Activated T-cell treated with anti-CD3 and anti-CD28 coated beads, Interleukin-2, amount 50 U/mL, for 48 hours (primary cell): ENCODE measurements at places on chromosomes 2 and 18.
A peak's percentile ranks its signal among the peaks of the same experiment; 100 is the strongest.

GRCh38 chr2:172234716-172235691 is 132.3 kb upstream of the DLX2 start:
- DNase-seq = peak; percentile 49

- DNase-seq = peak; percentile 57
These were observed 73.8 kb downstream of the MAP3K20 start for GRCh38 chr2:173149491-173149890.

GRCh38 chr2:105403783-105404698 is 5.2 kb upstream of the FHL2 start:
- DNase-seq = no peak

GRCh38 chr18:23542461-23542860 is 39.1 kb downstream of the RMC1 start:
- DNase-seq = no peak

DNA sequence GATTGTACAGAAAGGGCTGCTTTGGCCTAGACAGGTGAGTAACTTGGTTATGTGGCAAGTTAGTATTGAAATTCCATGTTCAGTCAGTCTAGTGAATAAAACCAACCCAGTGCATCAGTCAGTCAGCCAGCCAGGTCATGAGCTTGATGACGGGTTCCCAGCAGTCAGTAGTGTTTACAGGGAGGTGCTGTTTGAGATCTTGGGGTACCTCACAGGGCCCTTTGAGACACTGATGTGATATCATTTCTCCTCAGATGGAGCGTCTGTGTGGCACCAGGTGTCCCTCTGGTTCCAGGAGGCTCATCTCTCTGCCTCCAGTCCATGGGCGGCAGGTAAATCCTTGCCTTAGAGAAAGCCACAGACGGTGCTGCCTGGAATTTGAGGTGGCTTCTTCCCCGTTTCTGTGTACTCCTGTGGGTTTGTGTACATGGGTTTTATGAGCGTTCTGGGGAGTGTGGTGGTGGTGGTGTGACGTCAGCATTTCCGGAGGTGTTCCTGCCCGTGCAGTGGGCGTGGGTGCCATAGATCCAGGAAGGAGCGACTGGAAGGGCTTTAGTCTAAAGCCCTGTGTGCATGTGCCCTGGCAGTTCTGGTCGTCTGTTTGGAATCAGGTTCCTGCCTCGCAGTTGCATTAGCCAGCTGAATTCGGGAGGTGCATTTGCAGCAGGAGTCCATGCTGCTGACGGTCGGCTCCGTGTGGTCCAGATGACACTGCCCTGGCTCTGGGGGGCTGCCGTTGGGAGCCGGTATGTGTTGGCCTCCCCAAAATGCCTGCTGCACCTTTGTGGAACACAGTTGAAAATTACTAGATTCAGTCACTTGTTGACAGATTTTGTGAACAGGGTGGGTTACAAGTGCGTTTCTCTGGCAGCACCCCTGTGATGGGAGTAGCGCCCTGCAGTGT is 2.1 kb downstream of the CTDP1 start:
- DNase-seq = peak; percentile 72

GRCh38 chr2:148660999-148661398 is 16.4 kb downstream of the EPC2 start:
- no peak for DNase-seq

- no peak for DNase-seq
These were observed 180.4 kb downstream of the ANKRD30B start for GRCh38 chr18:14928396-14928795.

GRCh38 chr2:20092226-20092900 is 40.9 kb upstream of the LAPTM4A start:
- DNase-seq = no peak

- no peak for DNase-seq
These were observed 75.8 kb downstream of the CLHC1 start for GRCh38 chr2:55156326-55156725.

DNA sequence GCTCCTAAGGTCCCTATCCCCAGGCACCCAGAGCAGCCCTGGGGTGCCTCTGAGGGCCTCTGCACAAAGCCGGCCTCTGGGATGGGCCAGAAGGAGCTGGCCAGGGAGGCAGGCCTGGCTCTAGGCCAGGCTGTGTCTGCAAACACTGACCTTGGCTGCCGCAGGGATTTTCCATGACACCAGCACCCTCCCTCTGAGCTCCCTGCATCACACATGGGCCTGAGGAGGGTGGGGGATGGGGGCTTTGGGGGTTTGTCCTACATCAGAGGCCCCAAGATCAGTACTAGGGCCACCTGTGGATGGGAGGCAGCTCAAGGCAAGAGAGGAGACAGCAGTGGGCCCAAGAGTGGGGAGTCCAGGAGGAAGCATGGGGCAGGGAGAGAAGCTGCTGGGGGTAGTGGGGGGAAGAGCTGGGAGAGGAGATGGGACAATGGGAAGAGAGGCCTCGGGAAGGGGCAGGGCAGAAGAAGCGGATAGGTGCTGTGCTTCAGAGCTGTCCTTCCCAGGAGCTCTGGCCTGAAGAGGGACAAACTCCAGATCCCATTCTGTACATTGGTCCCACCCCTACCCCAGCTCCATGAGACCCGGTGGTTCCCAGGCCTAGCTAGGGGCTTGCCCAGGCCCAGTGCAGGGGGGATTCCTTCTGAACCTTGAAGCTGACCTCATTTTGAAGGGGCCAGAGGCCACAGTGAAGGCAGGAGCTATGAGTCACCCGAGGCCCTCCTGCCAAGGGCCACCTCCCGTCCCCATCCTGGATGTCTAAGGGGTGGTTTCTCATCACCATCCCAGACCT is 28.0 kb downstream of the KCNK3 start:
- DNase-seq = no peak

- DNase-seq = no peak
These were observed 143.8 kb downstream of the SH3BP4 start for GRCh38 chr2:235095569-235095968.

GRCh38 chr2:17540093-17540812 is at the start of gene VSNL1:
Gene VSNL1, plus strand, starts transcription at chr2:17540696. Its CDS starts 51,379 bp downstream, at chr2:17592075.
- DNase-seq = no peak

GRCh38 chr2:240786355-240786841 is 33.6 kb downstream of the KIF1A start:
- DNase-seq = no peak

DNA sequence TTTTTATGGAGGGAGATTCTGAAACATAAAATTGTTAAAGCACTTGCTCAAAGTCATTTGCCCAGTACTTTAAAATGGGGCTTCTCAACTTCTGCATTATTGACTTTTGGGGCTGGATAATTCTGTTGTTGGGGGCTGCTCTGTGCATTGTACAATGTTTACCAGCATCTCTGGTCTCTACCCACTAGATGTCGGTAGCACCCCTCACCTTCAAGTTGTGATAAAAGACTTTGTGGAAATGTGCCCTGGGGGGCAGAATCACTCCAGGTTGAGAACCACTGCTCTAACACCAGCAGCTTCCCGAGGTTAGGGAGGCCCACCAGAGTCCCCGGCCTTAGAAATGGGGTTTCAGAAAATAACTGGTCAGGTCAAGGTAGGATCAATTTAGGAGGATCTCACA is 26.8 kb upstream of the CUL3 start:
- no peak for DNase-seq

GRCh38 chr2:8638327-8638726 is 43.5 kb upstream of the ID2 start:
- no peak for DNase-seq

GRCh38 chr2:105803337-105803736 is 58.6 kb downstream of the NCK2 start:
- DNase-seq = no peak

DNA sequence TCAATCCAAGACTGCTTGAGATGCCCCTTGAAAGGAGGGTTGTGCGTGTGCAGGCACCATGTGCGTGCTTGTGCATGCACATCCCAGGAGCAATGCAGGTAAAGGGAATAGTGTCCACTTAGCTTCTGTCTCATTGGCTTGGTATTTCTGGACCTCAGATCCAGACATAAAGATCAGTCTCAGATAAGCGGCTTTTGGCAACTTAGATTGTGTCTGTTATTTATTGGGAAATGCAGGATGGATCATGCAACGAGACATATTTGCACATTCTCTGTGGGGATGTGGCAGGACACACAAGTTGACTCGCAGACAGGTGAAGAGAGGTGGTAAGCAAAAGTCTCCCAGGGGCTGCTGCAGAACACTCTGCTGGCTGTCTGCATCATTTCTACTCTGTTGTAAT is 67.9 kb downstream of the SETBP1 start:
- DNase-seq = no peak

GRCh38 chr2:160813506-160813858 is 319.9 kb upstream of the RBMS1 start:
- no peak for DNase-seq

DNA sequence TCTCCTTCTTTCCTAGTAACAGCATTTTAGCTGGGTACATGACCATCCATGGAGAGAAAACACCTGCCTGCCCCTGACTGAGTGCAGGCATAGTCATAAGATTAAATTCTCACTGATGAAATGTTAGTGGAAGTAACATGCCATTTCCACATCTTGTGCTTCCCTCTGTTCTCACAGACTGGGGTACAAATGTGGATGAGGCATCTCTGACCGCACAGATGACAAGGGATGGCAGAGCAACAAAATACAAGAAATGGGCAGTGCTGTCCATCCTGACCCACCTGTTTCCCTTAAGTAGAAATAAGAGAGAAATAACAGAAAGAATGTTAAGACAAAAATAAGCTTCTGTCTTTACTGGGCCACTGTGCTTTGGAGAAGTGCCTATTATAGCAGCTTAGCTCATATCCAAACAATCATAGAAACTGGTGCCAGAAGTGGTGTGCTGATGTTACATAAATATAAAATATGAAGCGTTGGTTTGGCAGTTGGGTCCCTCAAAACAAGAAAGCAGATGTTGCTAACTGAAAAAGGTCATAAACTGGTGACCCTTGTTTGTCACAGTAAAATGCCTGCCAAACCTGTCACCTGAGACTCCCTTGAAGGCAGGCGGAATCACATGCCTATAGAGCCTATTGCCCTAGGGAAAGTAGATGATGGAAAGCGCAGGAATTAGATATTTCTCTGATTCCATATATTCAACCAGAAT is 72.4 kb upstream of the CCDC150 start:
- DNase-seq = no peak
